ENCODE measurements at places on chromosomes 16 and 17.

- DNase-seq, result peak; percentile 87
Observed at GRCh38 chr17:62703261-62703775, 75.8 kb downstream of the MRC2 start.

DNA sequence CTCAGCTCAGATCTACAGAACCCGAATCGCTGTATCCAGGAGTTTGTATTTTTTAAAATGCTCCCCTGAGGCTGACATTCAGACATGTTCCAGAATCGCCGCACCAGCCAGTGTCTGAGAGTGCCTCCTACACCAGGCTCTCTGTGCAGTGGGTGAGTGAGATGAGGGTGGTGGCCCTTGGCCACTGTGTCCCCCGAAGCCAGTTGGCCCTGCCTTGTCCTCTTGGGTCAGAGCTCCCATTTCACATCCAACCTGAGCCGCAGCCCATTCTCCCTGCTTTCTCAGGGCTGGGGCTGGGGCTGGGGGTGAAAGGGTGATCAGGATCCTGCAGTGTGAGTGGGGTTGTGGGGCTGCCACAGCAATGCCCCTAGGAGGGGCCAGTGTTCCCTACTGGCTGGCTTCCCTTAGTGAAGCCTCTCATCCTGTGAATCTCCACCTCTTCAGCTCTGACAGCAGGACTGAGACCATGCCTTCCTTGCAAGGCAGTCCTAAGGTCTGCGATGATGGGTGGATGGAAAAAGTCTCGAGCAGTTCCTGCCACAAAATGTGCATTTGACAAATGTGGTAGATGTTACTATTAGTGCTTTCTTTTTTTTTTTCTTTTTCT, 12.9 kb upstream of the MYCBPAP start:
- no peak for DNase-seq

DNA sequence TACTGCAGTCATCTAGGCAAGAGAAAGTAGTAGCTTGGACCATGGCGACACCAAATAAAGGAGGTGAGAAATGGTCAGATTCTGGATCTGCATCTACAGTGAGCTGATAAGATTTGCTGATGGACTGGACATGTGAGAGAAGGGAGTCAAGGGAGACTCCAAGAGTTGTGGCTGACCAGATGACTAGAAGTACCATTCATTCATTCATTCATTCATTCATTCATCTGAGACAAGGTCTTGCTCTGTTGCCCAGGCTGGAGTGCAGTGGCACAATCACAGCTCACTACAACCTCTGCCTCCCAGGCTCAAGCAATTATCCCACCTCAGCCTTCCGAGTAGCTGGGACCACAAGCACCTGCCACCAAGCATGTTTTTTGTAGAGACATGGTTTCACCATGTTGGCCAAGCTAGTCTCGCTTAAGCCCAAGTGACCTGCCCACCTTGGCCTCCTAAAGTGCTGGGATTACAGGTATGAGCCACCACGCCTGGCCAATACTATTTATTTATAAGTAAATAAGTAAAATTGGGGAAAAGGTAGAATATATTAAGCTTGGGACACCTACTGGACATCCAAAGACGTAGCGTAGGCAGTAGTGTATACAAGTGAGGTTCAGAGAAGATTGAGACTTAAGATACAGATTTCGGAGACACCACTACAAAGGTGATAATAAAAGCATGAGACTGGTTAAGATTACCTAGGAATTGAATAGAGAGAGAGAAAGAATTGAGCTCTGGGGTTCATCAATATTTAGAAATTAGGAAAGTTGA, 15.7 kb upstream of the RNF43 start:
- no peak for DNase-seq

- DNase-seq, result no peak
Observed at GRCh38 chr17:71830866-71831265, 290.0 kb upstream of the SOX9 start.

- DNase-seq, result no peak
Observed at GRCh38 chr16:13344001-13344400, 442.6 kb downstream of the SHISA9 start.

DNA sequence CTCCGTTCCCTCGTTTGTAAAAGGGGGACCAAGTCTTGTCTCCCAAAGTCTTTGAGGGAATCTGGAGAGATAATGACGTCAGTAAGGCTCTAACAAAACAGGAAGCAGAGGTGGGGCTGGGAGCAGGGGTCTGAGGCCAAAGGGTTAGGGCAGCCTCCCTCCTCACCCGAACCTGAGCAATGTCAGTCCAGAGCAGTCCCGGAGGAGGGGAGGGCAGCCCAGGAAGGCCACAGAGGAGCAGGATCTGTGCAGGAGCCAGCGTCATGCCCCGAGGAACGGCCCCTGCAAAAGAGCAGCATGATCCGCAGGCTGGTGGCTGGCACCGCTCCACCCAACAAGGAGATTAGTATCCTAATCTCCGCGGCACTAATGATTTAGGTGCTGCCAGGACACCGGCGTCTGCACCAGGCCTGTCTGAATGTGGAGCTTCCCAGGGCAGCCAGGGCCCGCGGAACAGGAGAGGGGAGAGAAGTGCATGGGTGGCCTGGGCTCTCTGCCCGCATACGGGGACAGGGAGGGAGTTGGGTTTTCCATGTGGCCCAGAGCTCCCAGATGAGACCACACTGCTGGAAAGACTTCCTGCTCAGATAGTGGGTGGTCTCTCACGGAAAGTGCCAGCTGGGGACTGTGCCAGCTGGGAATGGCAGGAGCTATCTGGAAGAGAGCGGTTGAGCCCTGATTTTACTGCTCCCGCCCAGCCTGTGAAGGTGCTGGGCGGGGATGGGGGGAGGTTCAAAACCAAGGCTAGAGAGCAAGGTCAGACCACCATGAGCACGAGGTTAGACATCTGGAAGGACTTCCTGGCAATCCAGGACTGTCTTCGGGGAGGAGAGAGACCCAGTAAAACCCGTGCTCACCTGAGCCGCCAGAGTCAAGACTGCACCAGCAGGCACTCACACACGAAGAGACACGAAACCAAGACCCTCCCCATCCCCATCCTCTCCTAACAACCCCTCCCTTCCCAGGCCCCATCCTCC, 11.0 kb upstream of the KRT17 start:
- peak; percentile 26 for DNase-seq

GRCh38 chr16:57263541-57264351, 18.7 kb downstream of the ARL2BP start:
- DNase-seq, result no peak

- peak; percentile 96 for DNase-seq
Observed at GRCh38 chr16:588889-589657, 793 bp upstream of the RAB40C start.

DNA sequence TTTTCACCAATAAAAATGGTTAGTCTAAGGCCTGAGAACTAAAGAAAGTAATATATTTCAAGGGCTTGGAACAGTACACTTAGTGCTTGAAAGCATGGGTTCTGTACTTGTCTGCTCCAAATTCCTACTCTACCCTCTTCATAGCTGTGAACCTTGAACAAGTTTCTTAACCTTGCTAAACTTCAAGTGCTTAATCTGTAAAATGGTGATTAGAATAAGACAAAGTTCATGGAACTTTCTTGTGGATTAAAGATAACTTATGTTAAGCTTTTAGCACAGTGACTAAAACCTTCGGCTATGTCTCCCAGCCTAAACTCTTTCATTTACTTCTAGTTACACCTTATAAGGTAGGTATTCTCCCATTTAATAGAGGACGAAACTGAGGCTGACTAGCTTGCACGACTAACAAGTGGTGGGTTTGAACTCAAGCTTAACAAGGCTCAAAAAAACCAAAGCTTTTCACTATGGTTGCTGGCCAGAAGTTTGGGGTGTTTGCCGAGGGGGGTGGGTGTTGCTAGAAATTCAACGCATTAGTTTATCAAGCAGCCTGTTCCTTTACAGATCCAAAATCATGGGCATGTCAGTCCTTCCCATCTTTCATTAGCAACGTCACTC, 28.8 kb downstream of the CDRT4 start:
- no peak for DNase-seq

- no peak for DNase-seq
Observed at GRCh38 chr17:72771734-72772133, 320.8 kb downstream of the SLC39A11 start.

DNA sequence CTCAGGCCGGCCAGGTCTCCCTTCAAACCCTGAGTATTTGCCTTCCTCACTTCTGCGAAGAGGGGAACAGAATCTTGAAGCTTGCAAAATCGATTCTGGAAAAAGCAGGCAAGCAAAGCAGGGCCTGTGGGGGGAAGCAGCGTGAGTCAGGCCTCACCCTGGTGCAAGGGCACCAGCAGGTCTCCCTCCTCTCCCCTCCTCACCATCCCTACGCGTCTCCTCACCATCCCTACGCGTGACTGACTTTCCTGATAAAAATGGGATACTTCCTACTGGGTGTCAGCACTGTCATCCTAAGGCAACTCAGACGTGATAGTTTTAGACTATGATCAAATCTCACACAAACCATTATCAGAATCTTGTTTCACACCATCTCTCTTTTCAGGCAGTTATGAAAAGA, 12.1 kb downstream of the CMTM3 start:
- DNase-seq, result peak; percentile 26

- DNase-seq, result peak; percentile 13
Observed at GRCh38 chr17:1197781-1198490, 18.2 kb upstream of the ABR start.

GRCh38 chr17:42833767-42834422, 698 bp downstream of the PSME3 start:
- DNase-seq, result peak; percentile 46

- DNase-seq, result no peak
Observed at GRCh38 chr16:79348521-79349306, 251.8 kb downstream of the MAF start.

DNA sequence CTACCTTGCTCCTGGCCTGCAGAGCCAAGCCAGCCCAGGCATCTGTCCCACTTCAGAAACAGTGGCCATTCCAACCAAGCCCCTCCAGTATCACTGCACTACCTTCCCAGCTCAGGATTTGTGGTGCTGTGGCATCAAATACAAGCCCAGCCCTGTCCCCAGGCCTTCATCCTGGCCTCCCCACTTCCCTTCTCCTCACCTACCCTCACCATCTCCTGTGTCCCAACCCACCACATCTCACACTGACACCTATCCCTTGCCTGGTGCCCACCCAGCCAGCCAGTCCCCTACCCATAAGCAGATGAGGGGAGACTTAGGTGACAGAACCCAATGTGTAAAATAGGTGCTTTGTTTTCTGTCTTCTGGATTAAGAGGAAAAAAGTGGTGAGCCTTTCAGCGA, 66.0 kb upstream of the CDH5 start:
- DNase-seq, result no peak

DNA sequence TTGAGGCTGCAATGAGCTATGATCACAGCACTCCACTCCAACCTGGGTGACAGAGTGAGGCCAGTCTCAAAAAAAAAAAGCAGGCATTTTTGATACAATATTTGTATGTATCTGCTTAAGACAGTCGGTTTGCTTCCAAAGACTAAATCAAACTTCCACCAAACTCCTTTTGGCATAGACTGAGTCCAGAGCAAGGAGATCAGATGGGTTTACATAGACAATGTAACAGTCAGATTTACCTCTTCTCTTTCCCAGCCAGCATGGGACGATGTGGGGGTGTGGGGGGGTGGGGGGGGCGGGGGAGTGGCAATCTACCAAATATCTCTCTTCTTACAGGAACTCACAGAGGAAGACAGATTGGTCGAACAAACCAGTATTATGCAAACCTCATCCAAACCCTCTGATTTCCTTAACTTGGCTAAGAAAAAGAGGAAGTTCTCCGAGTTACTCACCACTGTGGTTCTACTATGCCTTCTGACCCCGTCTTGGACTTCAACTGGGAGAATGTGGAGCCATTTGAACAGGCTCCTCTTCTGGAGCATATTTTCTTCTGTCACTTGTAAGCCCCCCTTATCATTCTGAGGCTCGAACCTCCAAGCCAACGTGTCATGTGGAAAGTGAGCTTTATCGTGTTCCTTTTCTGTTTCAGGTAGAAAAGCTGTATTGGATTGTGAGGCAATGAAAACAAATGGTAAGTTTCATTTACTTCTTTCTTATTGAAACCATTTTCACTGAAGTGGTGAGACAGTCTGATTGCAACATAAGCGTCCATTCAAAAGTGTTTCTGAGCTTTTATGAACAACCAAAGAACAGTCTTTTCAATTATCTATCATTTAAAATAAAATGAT, at the start of gene MILR1:
MILR1 (plus strand) TSS at position 451 of the 848 bp plus-strand sequence; CDS start at position 505, 54 bp downstream.
- DNase-seq, result peak; percentile 93

DNA sequence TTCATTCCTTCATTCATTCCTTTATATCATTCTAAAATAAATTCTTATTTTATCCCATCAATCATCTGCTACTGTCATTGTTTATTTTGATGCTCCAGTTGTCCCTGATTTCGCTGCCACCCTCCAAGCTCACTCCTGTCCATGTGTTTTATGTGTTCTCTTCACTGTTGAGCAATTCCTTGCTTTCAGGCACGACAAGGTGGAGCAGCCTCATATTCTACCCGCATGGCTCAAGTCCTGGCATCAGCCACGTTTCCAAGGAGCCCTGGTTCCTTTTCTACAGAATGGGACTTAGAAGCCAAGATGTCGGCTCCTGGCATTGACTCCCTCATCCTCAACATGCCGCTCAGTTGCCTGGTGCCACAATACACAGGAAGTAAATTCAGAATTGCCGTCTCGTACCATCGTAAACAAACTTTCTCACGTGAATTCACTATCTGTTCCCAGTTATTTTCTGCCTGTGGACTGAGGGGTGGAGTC, 139.0 kb downstream of the RPTOR start:
- no peak for DNase-seq

DNA sequence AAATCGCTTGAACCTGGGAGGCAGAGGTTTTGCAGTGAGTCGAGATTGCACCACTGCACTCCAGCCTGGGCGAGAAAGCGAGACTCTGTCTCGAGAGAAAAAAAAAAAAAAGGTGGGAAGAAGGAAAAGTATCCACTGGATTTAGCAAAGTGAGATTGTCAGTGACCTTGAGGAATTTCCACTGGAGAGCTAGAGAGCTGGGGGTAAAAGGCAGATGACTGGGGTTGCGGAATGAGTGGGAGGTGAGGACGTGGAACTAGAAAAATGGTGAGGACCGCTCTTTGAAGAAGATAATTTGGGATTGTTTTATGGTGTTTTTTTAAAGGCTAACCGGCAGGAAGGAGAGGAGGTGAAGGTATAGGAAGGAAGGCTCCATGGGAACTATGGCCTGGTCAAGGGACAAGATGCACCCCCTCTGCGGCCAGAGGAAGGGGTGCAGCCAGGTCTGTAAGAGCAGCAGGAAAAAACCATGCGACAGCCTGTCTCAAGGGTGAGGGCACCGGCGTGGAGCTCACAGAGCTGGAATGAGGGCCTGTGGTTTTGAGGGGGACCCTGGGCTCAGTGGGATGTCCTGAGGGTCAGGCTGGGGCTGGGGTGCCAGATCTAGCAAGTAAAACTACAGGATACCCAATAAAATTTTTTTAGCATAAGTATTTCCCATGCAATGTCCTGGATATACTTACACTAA, 694 bp upstream of the MLST8 start:
- DNase-seq, result no peak

DNA sequence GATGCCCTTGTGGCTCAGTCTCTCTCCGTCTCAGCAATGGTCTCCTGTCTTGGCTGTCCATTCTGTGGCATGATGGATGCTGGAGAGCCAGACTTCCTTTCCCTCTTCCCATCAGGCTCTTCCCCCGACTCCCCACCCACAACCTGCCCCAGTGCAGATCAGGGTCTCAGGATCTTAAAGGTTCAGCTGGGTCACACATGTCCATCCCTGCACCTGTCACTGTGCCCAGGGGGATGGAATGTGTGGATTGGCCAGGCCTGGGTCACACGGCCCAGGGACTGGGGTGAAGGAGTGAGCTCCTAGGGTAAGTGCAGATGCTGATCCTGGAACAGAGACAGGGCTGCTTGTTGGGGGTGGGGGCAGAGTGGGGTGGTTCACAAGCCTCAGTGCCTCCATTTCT, 23.0 kb downstream of the ADGRG5 start:
- DNase-seq, result no peak

GRCh38 chr16:27373312-27373711, 28.7 kb upstream of the IL21R start:
- DNase-seq, result no peak

- peak; percentile 25 for DNase-seq
Observed at GRCh38 chr16:59060207-59060606, 326.1 kb upstream of the GOT2 start.

All from GM23248 (cell line).